ENCODE measurements at places on chromosomes 4 and X.

GRCh38 chrX:131359611-131360010, 70.5 kb upstream of the IGSF1 start:
- DNase-seq, result no peak

DNA sequence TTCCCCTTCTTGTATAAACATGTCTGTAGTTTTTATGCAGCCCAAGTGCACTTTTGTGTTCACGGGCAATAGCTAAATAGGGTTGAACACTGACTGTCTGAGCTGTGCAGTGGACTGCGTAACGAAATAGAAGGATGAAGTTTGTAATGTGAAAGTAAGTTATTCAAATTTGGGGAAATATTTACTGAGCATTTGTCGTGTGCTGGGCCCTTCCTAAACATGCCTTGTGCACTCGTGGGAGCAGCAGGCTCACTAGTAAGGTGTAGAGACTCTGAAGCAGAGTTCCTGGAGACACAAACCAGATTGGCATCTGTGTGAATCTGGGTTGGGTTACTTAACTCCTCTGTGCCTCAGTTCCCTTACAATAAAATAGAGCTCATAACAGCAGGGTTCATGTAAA, 51.7 kb upstream of the C1QTNF7 start:
- DNase-seq, result peak; percentile 32

- DNase-seq, result peak; percentile 30
Measured at GRCh38 chr4:144754562-144755410, 108.8 kb downstream of the HHIP start.

GRCh38 chr4:88623097-88623496, 30.8 kb downstream of the HERC3 start:
- DNase-seq, result peak; percentile 93

GRCh38 chr4:168655182-168655581, 158.3 kb downstream of the PALLD start:
- DNase-seq, result no peak

GRCh38 chr4:4472344-4472958, 69.4 kb downstream of the STX18 start:
- DNase-seq, result no peak

DNA sequence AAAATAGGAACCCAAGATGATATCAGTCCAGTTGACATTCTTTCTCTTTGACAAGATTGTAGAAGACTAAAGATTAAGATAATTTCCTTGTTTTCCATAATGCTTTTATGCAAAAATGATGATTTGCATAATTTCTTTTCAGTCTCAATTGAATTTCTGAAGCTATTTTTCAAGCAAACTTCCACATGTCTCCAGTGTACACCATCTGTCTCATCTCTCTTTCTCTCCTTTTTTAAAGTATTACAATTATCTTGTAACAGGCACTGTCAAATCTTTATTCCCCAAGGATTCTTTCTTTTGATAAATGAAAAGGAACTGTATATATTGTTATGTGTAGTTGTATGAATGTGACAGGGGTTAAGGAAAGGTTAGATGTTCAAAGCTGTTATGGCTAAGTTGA, 7.9 kb upstream of the SH3RF1 start:
- no peak for DNase-seq

GRCh38 chr4:84966382-84967242, at the start of gene WDFY3:
Gene WDFY3, minus strand, starts transcription at chr4:84966690. Its CDS starts 106,099 bp downstream, at chr4:84860591.
- DNase-seq, result peak; percentile 91

GRCh38 chr4:6054162-6054922, 36.1 kb upstream of the C4orf50 start:
- no peak for DNase-seq

DNA sequence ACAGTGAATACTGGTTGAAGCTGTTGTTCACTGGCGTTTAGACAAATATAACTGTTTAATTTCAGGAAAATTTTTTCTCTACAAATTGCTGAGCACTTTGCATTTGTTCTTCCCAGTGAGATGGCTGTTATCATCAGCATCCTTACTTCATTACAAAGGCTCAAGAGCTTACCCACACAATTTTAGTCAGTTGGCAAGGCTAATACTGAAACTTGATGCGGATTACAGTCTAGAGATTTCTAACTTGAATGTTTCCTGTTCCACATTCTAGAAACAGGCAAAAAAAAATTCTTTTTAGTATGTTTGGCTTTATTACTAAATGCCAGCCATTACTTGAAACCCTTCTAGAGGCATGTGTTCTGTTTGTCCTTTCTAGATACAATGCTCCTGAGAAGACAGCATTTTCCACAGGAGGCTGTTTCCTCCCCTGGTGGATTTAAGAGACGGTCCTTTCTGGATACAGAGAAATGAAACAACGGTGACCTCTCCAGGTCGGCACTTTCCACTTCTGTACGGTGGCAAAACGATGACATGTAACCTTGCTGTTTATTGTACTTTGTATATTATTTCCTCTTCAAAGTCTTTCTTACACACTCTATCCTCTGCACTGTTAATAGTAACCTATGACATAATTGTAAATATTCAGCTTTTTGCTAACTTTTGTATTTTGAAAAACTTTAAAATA, 80.9 kb downstream of the RFC1 start:
- no peak for DNase-seq

- DNase-seq, result no peak
Measured at GRCh38 chr4:120839334-120839973, 83.1 kb downstream of the PRDM5 start.

- no peak for DNase-seq
Measured at GRCh38 chrX:153509592-153509991, 7.8 kb upstream of the ATP2B3 start.

DNA sequence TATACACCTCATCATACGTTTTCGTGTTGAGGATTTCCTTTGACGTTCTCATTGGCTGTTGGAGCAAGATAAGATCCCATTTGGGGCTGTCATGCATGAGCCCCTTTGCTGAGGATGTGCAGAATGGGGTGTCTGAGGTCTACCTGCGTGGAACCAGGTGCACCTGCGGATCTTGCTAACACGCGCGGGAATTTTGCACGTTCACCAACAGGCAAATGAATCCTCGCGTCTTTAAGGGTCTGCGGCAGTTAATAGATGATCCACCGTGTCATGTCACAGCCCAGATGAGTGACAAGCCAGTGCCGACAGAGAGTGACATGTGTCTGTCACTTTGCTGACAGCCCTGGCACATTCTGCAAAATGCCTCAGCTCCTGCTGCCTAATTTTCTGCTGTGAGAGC, 56.3 kb upstream of the SHOX start:
- DNase-seq, result no peak

DNA sequence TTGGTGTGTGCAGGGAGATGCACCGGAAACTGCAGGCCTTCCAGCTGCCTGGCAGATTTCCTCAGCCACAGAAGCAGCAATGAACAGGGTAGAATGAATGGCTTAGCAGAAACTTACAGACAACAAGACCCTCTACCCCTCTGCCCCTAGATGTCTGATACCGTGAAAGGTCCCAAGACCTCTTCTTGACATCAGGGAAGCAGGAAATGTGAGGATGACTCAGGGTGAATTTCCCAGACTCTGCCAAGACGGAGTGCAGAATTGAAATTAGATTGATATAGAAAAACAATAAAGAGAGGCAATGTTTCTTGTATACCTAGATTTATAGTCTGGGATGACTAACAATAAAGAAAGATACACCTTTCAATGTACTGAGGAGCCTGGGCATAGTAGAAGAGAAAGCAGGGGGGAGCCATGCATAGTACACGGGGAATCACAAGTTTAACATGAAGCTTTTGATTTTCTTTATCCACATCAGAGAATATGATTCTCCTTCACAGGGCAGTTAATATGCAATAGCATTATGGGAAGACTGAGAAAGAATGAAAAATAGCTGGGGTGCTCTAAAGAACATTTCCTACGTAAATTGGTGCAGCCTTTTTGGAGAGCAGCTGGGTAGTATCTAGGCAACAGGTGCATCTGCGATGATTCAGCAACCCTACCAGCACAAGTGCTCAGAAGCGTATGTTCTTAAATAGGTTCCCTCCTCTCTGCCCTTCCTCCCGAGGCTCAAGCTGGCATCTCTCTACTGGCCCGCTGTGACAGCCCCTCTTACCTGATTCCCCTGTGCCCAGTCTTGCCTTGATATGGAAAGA, 18.3 kb upstream of the CXCR3 start:
- no peak for DNase-seq

- peak; percentile 96 for DNase-seq
Measured at GRCh38 chrX:13397878-13398818, 78.3 kb upstream of the ATXN3L start.

DNA sequence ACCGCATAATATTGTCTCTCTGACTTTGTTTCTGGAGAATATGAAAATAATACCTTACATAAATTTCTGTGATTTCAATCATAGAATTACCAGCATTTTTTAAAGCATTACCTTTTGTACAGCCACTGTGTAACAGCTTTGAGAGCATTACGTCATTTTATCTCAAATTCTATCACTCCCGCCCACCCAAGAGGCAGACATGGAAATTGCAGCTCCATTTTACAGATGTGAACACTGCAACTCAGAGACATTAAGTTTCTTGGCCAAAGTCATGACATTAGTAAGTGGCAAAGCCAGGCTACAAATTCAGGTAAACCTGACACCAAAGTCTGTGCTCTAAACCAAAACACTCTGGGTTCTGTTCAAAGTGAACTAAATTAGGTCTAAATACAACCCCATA, 33.6 kb upstream of the KDR start:
- DNase-seq, result no peak

- DNase-seq, result no peak
Measured at GRCh38 chr4:146154057-146154456, 21.5 kb upstream of the LSM6 start.

DNA sequence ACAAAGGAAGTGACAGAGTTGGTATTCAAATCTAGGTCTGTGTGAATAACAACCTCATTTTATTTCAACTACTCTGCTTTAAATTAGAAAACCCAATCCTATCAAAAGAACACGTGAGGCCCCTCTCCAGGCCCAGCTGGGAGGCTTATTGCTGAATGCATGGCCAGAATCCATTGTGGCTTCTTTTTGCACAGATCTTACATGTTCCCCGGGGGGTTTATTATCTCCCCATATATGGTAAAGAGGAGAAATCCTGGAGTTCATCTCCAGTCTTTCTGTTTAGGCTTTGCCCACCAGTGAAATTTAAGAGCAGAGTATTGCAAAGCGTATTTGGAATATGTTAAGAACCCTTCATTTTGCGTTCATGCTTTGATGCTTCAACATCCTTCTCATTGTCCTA, 655.6 kb downstream of the IL1RAPL1 start:
- DNase-seq, result no peak

DNA sequence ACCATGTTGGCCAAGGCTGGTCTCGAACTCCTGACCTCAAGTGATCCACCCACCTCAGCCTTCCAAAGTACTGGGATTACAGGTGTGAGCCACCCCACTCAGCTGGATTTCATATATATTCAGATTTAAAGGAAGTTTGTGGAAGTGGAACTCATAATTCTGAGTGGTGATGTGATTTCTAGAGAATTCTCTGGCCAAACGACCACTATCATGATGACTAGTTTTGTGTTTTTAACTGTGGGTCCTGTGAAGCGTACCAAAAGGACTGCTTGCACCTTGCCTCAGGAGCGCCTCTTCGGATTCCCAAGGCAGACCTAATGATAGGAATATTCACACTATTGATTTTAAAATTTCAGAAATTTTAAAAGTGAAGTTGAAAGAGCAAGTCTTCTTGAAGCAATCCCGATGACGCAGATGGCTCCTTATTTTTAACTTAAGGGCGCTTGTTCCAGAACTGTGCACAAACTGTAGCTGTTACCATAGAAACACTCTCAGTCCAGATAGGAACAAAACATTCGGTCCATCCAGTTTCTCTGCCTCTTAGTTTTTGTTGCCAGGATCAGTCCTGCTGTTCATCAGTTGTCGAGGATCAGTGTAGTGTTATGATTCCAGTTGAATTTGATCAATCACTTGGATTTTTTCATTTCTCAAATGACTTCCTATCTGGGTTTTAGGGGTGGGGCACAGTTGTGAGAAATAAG, 51.7 kb upstream of the CLCN4 start:
- no peak for DNase-seq

DNA sequence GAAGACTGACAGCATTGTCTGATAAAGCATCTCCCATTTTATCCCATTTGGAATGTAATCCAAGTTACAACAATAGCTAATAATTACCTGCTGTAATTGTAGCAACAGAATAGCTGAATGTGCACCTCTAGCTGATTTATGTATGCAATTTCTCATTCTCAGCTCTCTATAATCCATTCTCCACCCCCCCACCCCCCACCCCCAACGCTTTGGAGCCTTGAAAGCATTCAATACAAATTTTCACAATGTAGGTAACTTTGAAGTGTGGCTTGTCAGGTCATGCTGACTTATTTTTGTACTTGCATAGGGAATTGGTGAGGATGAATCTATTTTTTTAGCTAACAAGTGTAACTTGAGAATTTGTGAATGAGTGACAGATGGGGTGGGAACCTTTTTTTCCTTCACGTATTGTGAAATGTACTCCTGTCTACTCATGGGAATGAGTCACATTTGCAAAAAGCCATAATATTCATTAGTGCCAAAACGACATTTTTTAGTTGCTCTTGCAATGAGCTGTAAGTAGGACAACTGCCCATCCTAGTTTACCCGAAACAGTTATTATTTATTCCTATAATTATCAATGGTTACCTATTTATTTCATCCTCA, 159.3 kb downstream of the PALLD start:
- DNase-seq, result peak; percentile 82

GRCh38 chr4:105174098-105174497, 27.4 kb downstream of the TET2 start:
- DNase-seq, result no peak

- peak; percentile 32 for DNase-seq
Measured at GRCh38 chrX:110156167-110156754, 153.3 kb downstream of the TMEM164 start.

GRCh38 chrX:52031371-52031770, 37.6 kb downstream of the MAGED4B start:
- DNase-seq, result no peak

GRCh38 chrX:115333446-115333845, 43.9 kb downstream of the LUZP4 start:
- no peak for DNase-seq

DNA sequence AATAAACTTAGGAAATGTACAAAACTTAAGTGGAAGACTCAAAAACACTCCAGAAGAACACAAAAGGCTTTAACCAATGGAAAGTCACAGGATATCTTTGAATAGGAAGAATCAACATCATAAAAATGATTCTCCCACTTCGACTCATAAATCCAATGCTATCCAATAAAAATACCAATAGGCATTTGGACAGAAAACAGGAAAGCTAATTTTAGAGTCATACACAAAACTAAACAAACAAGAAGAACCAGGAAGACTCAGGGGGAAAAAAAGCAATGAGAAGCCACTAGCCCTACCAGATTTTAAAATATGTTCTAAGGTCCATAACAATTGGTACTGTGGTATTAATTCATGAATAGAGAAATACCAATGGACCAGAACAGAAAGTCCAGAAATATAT, 28.2 kb downstream of the SLC9A7 start:
- no peak for DNase-seq

DNA sequence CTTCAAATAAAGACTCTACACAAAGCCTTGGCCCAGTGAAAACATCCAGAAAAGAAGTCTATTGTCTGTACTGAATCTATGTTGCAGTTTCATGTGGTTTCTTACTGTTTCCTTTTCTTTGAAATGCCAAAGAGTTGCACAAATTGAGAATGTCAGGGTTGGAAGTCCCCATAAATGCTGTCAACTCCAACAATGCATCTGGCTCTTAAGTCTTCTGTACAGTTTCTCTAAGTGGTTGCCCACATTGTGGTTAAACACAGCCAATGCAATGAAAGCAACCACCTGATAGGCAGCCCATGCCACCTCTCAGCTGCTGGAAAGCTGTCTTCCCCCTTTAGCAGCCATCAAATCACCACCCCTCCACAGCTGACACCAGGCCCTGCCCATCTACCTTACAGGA, 67.2 kb upstream of the C1GALT1C1 start:
- no peak for DNase-seq

- no peak for DNase-seq
Measured at GRCh38 chr4:43682551-43682950, 766.1 kb downstream of the KCTD8 start.

- DNase-seq, result no peak
Measured at GRCh38 chrX:9285342-9285771, 179.5 kb upstream of the TBL1X start.

Data from foreskin fibroblast (primary cell).